ENCODE measurements at places on chromosomes 3 and 15.

GRCh38 chr3:64998317-64998716 lies 310.5 kb upstream of the ADAMTS9 start:
- no peak for DNase-seq

- DNase-seq, result no peak
Observed at GRCh38 chr15:42858999-42859789, 61.4 kb downstream of the TTBK2 start.

- no peak for DNase-seq
Observed at GRCh38 chr3:179591313-179591712, 13.1 kb downstream of the MRPL47 start.

GRCh38 chr3:58144478-58145325 lies 66.1 kb downstream of the DNASE1L3 start:
- DNase-seq, result no peak

- no peak for DNase-seq
Observed at GRCh38 chr15:62477929-62478328, 312.8 kb upstream of the C2CD4B start.

DNA sequence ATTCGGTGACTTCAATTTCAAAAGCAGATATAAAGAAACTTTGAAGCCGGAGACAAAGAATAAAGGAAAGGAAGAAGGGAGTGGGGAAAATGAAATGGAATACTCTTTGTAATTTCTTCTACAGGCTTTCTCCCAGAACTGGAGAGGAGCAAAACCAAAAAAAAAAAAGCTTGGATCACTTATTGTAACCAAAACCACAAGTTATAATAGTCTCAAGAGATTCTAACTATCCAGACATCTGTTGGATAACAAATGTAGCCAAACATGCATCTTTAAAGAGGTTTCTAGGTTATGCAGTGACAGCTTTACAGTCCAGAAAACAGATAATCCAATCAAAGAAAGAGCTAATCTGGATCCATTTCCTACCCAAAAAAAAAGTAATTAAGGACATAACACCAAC lies 36.2 kb downstream of the VGLL3 start:
- DNase-seq, result no peak

DNA sequence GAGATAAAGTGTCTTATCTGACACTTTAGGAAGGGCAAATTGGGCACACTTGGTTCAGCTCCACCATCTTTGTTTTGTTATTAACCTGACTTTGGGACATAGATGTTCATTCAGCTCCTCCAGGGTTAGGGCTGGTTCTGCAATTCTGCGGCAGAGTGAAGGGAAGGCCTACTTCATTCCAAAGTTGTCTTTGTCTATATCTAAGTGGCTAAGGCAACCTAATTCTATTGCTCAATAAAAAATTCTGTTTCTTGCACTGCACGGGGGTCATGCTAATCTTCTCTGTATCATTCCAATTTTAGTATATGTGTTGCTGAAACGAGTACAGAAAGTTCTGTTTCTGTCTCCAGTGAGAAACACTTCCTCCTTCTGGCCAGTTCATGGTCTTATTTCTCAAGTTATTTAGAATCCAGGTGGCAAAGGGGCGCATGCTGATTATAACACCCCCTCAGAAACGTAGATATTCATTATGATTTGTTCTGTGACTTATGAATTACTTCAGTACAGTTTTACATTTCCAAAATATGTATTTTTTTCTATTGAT lies 53.5 kb downstream of the PFN2 start:
- DNase-seq, result no peak

DNA sequence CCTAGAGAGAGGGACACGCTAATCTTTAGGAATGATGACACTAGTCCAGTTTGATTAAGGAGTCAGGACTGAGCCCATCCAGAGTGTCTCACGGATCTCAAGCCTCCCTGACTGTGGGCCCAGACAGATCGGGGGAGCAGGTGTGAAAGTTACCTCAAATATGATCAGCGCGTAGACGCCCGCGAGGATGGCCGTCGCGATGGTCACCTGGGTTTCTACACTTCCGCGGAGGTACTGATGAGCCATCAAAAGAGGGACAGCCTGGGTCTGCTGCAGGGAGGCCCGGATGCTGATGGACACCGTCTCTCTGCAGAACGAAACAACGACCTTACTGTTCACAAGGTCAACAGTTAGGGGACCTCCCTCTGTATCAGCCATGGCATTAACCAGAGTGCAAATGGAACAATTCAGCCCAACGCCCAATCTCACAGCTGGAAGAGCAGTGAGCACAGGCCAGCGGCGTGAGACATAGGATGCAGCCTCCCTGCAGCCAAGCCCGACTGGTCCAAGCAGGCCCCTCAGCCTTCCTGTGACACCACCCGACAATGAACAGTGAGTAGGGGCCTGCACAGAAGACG lies 84.4 kb downstream of the OCA2 start:
- no peak for DNase-seq

DNA sequence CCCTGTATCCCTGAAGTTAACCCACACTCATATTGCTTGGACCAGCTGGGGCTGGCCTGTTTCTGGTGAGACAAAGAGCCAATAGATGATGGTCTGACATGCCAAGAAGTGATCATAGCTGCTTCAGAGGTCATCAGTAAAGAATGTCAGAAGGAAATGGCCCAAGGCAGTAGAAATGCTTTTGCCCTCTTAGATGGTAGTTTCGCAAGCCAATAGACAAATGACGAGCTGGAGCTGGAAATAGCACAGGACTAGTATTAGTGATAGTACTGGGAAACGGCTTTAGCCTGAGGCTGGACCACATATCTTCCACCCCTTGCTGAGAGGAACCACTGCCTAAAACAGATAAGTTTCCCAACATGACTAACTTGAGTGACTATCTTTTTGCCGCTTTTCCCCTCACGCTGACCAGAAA lies 176.1 kb upstream of the THBS1 start:
- no peak for DNase-seq

- DNase-seq, result no peak
Observed at GRCh38 chr3:99999536-99999935, 114.8 kb downstream of the FILIP1L start.

DNA sequence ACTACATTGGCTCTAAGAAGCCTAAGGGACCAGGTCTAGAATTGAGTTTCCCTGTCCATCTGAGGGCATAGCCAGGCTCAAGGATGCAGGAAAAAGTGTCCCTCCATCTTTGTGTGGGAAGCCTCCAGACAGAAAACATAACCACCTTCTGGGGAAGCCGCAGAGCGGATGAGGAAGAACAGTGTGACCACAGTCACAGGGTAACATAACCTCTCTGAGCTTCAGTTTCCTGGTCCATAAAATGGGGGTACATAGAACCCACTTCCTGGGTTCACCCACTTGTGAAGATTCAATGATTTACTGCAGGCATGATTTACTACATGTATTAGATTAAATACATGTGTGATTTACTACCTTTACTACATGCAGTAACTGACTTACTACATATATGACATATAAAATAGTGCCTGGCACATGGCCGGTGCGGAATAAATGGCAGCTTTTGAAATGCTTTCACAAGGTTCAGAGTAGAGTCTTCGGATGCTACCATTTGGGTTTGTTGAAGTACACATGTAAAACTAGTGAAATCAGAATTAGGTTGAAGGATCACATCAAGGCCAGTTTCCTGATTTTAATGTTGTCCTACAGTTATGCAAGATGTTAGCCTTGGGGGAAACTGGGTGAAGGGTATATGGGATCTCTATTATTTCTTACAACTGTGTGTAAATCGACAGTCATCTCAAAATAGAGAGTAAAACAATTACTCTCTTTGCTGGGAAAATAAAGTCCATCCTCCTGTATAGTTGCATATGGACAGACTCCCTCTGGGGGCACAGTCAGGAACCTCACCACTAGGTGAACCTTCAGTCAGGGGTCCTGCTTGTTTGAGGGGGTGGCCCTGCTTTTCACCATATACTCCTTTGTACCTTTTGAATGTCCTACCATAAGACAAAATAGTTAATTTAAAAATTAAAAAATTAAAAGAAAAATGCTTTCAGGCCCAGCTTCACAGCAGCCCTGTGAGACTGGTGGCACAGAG lies 86.0 kb downstream of the SEMA5B start:
- no peak for DNase-seq

- DNase-seq, result no peak
Observed at GRCh38 chr3:54574906-54575617, 352.8 kb downstream of the LRTM1 start.

DNA sequence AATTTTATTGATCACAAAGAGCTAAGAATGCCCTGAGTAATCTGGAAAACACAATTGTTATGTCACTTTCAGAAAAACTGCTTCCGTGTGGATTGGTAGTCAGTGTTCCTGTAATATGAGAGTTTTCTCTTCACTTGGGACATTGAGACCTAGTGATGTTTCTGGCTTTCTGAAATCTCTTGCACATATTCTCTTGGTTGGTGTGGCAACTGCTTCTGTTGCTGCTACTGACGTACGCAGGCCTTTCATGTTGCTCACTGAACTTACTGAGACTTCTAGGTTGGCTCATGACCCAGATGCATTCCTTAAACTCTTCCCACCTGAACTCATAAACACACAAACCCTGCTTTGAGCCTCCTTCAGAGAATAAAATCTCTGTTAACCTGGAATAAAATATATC lies 175.0 kb upstream of the PFN2 start:
- DNase-seq, result no peak

DNA sequence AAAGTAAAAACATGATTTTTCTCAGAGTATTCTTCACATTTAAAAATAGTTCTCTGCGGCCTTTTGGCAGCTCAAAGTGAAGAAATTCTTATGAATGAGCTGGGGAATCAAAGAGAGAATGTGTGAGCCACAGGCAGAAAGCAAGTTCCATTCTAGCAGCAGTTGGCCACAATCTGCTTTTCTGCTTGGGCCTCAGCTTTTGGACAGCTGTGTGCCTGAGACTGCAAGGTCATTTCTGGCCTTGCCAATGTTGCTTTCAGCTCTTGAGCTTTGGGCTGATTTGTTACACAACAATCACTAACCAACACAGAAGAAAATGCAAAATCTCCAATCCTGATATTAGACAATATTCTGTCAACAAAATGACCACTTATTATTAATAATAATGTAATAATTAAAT lies 14.4 kb upstream of the TM4SF4 start:
- DNase-seq, result no peak

- DNase-seq, result peak; percentile 81
Observed at GRCh38 chr3:129602730-129603560, 3.5 kb downstream of the PLXND1 start.

DNA sequence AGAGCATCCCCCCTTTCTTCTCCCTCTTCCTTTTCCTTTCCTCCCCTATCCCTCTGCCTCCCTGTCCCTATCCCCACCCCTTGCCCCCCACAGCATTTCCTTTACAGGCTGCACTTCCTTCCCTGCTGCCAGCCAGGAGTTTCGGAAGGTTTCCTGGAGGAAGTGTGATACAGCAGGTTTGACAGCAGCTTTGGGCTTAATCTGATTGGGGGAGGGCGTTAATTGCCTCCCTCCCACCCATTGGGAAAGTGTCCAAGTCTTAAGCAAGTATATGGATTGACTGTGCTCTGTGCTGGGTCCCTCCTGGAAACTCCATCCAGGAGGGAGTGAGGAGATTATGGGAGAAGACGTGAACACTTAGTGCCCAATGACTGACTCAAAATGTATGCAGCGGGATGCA lies 1.8 kb downstream of the SCAMP5 start:
- DNase-seq, result no peak

- no peak for DNase-seq
Observed at GRCh38 chr15:62474021-62474770, 309.1 kb upstream of the C2CD4B start.

DNA sequence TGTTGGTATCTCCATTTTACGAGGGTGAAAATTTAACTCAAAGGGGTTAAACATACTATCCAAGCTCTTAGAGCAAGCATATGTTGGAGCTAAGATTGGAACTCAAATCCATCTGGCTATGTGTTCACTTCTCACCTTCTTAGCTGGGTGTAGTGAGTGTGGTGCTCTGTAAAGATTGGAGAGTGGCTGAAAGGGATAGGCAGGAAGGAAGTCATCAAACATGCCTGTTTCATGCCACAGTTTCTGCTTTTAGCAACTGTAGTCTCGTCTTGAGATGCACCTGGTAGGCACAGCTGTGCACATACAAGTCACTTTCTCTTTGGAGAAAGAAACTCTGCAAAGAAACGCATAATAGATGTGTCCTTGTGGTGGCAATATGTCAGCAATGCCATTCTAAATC lies 189.1 kb upstream of the MDFIC2 start:
- no peak for DNase-seq

DNA sequence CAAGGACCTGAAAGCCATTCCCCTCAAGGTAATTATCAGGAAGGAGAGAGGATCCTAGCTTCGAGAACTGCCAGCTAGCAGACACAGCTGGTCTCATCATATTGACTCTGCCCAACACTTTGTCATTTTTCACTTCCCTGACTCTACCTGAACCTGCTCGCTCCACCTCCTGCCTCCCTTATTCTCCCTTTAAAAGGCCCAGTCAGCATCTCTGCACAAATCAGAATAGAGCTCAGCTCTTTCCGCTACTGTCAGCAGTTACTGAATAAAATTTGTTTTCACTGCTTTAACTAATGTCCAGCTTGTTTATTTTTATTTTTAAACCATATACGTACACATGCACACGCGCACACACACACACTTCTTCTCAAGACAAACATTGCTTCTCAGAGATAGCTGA lies 57.2 kb upstream of the MCF2L2 start:
- DNase-seq, result no peak

DNA sequence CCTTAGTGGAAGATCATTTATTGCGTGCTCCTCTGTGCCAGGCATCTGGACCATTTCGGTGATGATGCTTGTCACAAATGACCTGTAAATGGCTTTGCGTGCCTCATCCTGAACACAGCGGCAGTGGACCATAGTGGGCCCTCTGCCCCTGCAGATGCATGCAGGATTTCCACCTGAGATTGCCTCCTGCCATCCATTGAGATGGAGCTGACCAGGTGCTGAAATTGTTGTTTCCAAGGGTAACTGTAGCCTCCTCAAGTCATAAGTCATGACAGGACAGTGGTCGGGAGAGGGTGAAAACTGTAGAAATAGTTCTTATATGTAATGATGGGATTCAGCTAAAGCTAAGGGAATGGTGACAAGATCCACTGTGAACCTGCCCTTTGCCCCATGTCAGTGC lies 35.5 kb downstream of the CLSTN2 start:
- DNase-seq, result no peak

- DNase-seq, result no peak
Observed at GRCh38 chr3:25508901-25509300, 80.8 kb downstream of the RARB start.

- no peak for DNase-seq
Observed at GRCh38 chr3:60095516-60095915, 1045.7 kb upstream of the CFAP20DC start.

DNA sequence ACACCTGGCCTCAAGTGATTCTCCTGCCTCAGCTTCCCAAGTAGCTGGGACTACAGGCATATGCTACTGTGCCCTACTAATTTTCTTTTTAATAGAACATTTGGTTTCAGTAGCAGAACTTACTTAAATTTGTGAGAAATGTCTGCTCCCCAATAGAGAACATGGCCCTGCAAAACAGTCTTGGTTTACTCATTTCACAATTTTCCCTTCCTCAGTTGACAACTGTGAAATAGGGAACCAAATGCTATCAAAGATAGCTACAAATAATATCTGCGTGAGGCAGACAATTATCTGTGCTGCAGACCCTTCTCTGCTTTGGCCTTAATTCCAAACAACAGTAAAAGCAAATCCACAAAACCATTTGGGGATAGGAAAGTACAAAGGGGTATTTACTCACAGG lies 22.6 kb downstream of the METTL6 start:
- no peak for DNase-seq

GRCh38 chr3:165895919-165896318 lies 58.7 kb upstream of the BCHE start:
- peak; percentile 29 for DNase-seq

GRCh38 chr3:38101811-38102443 lies 35.0 kb downstream of the ACAA1 start:
- DNase-seq, result no peak

- no peak for DNase-seq
Observed at GRCh38 chr3:14805961-14806537, 12.7 kb upstream of the FGD5 start.

All from A549 (cell line).